ENCODE measurements at places on chromosomes 3 and 15.
A peak's percentile ranks its signal among the peaks of the same experiment; 100 is the strongest.

DNA sequence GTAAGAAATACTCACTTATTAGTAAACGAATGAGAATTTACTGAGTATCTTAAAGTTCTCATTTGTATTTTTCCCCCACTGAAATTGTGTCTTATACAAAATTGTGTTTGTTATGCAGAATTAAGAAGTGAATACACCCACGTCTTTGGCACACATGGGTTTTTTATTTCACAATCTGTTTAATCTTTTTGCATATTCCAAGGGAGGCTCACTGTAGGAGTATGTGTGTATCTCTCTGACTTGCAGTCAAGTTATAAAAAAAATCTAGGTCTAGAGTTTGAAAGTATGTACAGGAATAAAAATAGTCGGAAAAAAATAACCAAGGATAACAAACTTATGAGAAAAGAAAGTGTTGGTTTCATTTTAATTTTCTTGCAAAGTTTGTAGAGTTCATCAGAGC is 255.2 kb downstream of the PDCD6IP start:
- peak; percentile 3 for DNase-seq

- DNase-seq, result no peak
These were observed 96.2 kb upstream of the TRPM1 start for GRCh38 chr15:31197497-31198414.

DNA sequence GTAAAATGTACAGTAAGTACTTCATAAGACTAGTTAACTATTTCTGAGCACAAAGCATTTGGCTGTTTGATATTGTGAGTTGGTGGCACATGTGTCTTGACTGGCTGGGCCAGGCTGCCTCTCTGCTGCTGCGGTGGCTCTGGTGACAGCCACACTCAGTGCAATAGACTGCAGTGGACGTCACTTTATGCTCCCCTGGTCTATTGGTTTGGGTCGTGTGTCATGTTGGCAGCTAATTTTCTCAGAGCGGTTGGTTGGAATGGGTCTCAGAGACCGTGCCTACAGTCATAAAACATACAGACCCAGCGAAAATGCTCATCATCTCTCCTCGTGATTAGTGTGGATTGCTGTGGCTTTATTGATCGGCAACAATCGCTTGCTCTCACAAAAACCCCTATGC is 71.3 kb downstream of the SV2B start:
- no peak for DNase-seq

- DNase-seq, result no peak
These were observed 14.2 kb downstream of the RHCG start for GRCh38 chr15:89482139-89482538.

- no peak for DNase-seq
These were observed 81.2 kb downstream of the CHD2 start for GRCh38 chr15:92981333-92981732.

GRCh38 chr3:78497767-78498166 is 1270.0 kb downstream of the ROBO1 start:
- DNase-seq, result no peak

GRCh38 chr3:181700168-181701087 is 11.3 kb upstream of the SOX2 start:
- DNase-seq, result peak; percentile 57

DNA sequence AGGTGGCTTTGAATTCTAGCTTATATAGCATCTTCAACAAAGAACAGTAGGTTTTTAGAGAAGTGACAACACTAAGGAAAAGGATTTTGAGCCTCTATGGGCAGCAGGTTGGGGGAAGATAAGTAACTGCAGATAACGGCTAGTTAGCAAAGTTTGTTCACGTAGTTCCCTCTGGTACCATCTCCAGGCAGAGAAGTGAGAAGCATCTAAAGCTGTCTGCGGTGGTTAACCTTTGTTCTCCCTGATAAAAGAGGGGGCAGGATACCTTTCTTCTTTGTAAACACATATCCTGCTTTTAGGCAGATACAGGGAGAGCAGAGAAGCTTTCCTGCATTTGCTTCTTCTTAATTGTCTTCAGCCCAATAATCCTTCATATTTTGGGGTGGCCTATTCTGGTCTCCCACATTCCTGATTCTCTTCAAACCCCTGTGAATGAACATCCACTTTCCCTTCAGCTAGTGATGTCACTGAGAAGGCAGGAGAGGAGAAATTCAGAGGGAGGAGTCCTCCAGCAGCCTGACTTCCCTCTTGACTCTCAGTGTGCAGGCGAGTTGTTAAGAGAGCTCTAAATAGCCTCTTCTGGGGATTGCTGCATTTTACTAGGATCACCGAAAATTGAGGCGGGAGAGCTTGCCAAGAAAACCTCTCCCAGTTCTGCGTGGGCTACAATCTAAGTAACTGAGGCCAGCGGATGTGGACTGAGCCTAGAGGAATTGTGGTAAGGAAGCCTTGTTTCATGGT is 393.7 kb upstream of the C2CD4B start:
- peak; percentile 55 for DNase-seq

- no peak for DNase-seq
These were observed 115.2 kb downstream of the ASB7 start for GRCh38 chr15:100717596-100717995.

DNA sequence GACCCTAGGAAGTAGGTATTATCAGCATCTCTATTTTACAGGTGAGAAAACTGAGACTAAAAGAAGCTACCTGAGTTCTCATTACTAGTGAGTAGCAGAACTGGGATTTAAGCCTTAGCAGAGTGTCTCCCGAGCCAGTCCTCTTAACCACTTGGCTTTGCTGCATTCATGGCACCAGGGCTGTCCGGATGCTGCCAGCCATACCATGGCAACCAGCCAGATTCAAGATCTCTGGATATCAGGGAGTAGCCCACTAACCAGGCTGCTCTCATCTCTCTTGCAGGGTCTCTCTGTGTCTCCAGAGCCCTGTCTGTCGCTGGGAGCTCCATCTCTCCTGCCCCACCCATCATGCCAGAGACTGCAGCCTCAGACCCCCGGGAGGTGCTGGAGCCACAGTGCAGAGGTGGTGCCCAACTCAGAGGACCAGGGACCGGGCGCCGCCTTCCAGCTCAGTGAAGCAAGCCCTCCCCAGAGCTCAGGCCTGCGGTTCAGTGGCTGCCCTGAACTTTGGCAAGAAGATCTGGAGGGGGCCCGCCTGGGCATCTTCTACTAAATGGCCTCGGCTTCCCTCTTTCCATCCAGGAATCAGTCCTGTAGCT is 1.7 kb downstream of the MESP2 start:
- DNase-seq, result no peak

DNA sequence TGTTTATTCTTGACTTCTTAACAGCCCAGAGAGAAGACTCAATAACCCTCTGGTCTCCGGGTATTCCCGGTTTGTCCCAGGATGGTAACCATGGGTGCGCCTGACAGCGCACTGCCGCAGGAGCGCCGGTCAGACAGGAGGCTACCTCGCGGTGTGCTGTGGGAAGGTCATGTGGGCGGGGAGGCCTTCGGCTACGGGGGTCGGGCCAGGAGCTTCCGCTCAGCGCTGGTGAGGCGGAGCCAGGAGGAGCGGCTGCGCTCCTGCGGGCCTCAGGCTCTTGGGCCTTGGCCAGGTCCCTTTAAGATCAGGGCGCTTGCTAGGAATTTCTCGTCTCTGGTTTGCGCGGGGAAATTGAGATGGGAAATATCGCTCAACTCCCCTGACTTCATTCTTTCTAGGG is 182.3 kb upstream of the NDN start:
- no peak for DNase-seq

GRCh38 chr3:54819946-54820345 is 107.9 kb downstream of the LRTM1 start:
- no peak for DNase-seq

GRCh38 chr3:167406876-167407492 is 26.9 kb upstream of the ZBBX start:
- DNase-seq, result peak; percentile 20

GRCh38 chr3:30587904-30588303 is 18.5 kb upstream of the TGFBR2 start:
- no peak for DNase-seq

GRCh38 chr15:68537506-68537905 is 41.3 kb upstream of the CORO2B start:
- no peak for DNase-seq

DNA sequence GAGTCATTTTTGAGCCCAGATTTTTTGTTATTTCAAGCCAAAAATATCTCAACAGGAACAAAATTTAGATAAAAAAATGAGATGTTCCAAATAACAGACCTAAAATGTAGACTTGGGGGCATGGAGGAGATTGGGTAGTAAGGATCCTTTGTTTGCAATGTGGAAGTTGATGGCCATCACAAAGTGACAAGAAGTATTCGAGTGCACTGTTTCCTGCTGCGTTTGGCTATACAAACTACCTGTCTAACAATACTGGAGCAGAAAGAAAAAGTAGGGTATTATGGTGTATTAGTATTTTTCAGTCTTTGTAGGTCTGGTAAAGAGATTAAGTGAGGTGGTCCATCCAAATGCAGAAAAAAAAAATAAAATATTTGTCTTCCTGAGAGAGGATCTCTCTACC is 284.2 kb downstream of the C3orf38 start:
- DNase-seq, result no peak

- no peak for DNase-seq
These were observed 22.7 kb downstream of the PSMD6 start for GRCh38 chr3:64000453-64001055.

- peak; percentile 81 for DNase-seq
These were observed 15.3 kb downstream of the NR2F2 start for GRCh38 chr15:96345560-96346399.

DNA sequence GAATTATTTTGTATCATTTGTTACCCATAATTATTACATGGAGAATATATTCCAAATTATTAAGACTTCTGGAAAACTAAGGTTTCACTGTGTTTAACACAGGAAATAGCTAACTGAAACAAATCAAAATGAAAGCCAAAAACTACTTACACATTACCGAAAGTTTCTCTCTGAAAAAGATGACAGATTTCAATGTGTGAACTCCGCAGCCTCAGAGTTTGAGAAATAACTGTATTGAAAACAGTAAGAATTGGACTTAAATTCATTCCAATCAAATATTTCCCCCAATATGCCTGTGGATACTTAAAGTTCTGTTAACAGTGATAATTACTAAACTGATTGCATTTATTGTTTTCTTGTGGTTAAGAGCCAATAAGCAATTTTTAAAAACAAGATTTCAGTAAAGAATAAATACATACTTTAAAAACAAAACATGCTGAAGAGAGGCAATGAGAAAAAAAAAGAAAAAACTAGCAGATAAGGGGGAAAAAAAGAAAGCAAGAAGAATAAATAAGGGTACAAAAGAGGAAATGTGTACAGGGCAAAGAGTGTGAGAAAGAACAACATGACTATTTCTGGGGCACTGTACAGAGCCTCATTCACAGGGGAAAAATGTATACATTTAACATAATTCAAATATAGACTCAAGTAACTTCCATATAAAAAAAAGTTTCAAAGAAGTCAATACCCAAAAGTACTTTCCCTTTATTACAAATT is 30.7 kb downstream of the DENND4A start:
- no peak for DNase-seq
